ENCODE measurements at places on chromosomes 7 and 10.
A peak's percentile ranks its signal among the peaks of the same experiment; 100 is the strongest.

GRCh38 chr10:78852466-78853240 is 216.1 kb upstream of the ZMIZ1 start:
- peak; percentile 17 for DNase-seq

- DNase-seq, result no peak
These were observed 37.0 kb downstream of the FAM20C start for GRCh38 chr7:229184-229964.

DNA sequence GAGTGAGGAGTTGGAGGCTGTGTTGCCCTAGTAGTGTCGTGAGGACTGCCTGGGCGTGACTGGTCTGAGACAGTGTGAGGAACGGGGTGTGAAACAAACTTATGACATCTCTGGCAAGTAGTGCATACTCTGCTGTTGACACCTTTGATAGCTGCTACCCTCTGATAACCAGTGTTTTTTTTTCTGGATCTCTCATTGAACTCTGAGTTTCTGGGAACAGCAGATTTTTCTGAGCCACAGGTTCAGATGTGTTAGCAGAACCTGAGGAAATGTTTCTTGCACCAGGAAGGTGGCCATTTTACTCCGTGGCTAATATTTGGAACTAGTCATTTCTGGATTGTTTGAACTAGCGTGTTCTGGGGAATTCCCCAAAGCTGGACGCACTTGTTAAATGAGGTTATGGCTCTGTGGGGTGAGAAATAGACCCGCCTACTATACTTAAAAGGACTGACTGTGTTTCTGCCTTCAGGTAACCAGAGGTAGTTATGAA is 52.9 kb downstream of the AUTS2 start:
- DNase-seq, result peak; percentile 5

GRCh38 chr7:157426463-157427301 is 89.9 kb downstream of the DNAJB6 start:
- no peak for DNase-seq

DNA sequence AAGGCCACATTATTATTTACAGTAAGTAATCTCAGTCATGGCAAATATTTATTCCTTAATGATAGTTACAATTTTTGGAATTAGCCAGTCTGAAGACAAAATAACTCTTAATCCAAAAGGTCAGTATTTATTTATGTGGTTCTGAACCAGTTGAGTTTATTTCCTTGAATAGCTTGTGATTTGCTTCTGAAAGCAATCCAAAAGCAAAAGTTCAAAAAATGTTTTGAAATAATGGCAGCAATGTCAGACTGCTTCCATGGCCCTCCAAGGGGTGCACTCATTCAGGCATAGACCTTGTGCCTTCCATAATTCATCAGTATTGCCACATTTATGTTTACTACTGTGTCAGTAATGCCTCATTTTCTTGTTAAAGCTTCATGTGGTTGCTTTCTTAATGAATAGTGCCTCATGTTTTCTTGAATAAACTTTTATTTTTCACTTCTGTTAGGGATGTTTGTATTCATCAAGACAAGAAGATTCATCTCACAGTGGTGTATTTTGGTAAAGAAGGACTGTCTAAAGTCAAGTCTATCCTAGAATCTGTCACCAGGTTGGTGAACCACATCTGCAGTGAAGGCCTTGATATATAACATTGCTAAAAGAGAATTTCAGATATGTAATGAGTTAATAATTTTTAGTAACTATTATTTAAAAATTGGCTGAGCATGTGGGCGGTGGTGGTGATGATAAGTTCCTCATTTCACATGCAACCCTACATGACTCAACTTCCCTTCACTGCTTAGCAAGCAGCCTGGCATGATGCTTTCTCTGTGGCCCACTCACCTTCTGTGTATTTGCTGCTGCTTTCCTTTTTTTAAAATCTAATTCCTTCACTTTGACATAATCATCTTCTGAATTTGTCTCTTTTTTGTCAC is 22.0 kb downstream of the CSGALNACT2 start:
- DNase-seq, result peak; percentile 25

DNA sequence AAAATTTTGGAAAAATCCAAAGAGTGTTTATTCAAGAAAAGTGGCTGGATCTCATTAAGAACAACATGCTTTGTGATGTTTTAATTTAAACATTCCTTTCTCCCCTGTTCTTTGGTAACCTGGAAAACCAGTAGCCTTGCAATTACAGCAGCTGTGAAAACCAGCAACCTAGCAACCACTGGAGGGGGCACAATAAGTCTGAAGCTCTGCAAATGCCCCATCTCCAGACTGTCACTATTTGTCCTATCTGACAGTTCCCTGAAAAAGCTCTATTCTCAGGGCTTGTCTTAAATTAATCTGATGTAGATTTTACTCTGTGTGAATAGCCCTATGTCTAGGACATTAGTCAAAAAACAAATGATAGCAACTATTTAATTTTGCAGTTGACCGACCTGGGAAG is 137.6 kb upstream of the THSD7A start:
- DNase-seq, result no peak

DNA sequence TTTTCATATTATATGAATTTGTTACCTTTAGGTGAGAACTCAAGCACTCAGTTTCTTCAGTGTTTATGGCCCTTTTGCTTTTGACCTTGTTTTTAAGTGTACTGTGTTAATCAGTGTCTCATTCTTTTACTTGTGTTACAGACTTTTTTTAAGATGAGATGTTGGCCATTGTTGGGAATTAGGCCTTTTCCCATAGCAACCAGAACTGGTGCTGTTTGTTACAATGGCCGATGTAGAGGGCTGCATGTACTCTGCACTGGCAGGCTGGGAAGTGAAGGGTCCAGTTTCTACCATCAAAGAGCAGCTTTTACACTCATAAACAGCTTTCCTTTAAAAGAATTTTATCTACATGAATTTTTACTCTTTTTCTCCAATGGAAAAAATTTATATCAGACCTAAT is 65.1 kb downstream of the SHH start:
- DNase-seq, result no peak

GRCh38 chr10:32047881-32048280 is 8.3 kb downstream of the KIF5B start:
- no peak for DNase-seq

DNA sequence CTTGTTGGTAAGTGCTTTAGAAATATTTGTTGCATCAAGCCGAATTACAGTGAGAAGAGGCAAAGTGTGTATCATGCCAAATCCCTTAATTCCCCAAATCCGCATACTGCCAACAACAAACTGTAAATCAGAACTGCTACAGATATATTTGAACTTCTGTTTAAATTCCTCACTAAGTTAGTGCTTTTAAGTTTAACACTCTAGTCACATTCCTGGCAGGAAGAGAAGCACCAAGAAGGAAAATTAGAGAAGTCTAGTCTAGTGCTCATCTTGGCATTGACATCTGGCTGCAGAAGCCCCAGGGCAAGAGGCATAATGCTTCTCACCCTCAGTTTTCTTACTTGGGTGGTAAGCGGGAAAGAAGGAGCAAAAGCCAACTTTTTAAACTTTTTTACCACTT is 343.5 kb downstream of the GPR37 start:
- no peak for DNase-seq

- DNase-seq, result peak; percentile 77
These were observed 3.2 kb downstream of the DNAJB6 start for GRCh38 chr7:157339777-157340677.

DNA sequence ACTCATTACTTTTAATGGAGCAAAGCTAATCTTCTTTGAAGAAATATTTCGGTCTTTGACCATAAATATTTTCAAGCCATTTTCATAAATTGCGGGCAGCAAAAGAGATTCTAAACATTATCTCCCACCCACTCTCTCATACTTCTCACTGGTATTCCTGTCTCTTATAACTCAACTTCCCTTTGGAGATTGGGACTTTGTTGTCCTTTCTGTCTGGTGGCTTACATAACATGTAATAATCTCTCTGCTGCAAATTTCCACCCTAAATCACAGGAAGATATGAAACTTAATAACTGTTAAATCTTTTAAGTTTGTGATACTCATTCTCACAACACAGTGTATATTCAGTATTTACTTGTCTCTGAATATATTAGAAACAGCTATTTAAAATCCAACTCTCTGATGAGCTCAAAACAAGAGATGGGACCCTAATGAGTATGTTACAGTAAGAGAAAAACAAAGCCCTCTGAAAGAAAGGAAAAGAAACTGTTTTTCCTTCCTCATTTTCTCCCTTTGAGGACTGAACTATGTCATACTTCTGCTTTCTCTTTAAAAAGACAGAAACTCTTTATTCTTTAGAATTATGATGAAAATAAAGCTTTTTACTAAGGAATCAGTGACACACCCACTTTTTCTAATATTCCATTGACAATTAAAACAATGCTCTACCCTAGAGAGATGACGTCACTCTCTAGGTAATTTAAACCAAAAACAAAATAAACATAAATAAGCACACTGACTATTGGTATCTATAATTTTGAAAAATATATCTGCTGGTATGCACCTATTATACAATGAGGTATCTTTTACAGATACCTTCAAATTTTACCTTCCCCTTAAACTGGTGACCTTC is 14.7 kb downstream of the CALCR start:
- no peak for DNase-seq

- DNase-seq, result no peak
These were observed 193.9 kb downstream of the SDK1 start for GRCh38 chr7:3494947-3495346.

DNA sequence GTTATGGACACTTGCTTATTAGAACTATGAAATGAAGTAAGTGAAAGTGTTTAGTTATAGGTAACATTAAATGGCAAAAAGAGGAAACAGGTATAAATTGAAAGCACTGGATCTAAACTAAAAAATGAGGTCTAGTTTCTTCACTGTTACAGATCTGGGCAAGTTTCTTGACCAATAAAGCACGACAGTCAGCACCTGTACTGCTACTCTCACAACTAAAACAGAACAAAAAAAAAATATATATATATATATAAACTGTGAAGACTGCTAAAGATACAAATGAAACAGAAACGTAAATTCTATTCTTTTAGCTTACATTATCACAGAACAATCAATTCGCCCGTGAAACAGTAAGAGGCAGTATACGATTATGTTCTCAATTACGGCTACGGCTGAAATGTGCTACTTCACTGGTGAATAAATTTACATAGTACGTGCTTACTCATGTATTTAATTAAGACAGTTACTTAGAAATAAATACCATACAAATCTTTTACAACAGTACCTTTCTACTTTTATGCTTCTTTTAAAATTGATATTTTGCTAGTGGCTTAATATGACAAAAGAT is 4.2 kb downstream of the AHR start:
- peak; percentile 64 for DNase-seq

DNA sequence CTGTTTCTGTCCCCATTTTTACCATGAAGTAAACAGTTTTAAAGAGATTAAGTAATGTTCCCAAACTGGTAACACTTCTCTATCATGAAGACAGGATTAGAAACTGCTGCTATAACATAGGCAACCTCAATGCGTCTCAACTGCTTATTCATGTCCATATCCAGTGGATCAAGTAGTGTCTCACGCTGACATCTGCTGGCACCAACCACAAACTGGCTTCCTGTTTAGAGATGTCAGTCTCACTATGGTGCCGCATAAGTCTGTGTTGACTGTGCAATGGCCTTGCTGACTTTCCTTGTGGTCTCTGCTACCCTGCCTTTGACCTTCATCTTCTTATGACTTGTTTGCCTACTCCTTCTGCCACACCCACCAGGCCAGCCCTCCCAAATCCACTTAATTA is 369.6 kb upstream of the DPP6 start:
- no peak for DNase-seq

DNA sequence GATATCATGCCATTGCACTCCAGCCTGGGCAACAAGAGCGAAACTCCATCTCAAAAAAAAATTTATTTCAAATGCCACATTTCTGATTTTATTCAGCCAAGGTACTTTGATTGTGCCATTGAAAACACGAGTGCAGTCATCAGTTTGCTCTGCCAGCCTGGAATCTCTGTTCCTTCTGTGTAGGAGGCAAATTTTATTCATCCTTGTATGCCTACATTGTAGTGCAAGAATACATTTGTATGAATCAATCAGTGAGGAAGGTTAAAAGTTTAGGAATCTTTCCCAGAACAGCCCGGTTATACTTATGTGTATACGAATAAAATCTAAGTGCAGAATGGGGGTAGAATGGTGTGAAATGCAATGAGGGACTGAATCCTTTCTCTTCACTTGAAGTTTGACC is 886 bp upstream of the TET1 start:
- DNase-seq, result no peak

GRCh38 chr10:24488631-24489030 is 235.1 kb downstream of the ARHGAP21 start:
- no peak for DNase-seq

- DNase-seq, result peak; percentile 71
These were observed 9.0 kb upstream of the ARPC1B start for GRCh38 chr7:99365318-99366141.

DNA sequence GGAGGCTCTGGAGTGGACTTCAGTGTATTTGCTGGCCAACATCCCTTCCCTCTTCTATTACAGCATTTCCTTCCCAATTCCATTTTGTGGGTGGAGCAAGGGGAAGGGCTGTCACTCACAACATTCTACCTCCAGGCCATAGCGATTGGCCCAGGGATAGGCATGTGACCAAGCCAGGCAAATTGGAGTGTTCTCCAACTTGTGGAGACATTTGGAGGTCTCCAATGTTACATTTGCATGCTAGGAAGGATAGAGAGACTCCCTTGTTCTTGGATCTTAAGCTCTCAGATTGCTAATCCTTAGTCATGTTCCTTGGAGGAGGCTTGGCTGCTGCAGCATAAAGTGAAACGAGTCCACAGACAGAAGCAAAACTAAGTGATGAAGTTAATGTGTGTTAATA is 95.6 kb upstream of the KIF5B start:
- no peak for DNase-seq

DNA sequence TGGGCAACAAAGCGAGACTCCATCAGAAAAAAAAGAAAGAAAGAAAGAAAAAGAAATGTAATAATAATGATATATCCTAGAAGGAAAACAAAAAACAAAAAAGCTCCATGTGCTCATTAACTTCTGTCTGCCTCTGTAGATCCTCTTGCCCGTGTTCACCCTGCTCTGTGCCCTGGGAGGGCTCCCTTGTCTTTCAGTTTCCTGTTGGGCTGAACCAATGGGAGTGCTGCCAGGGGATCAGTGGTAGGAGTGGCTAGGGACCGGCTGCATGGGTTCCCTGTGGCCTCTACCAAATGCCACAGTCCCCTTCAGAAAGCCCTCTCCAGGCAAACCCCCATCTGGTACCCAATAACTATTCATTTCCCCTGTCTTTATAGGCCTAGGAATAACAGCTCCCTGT is 51.8 kb upstream of the PARD3 start:
- DNase-seq, result no peak

DNA sequence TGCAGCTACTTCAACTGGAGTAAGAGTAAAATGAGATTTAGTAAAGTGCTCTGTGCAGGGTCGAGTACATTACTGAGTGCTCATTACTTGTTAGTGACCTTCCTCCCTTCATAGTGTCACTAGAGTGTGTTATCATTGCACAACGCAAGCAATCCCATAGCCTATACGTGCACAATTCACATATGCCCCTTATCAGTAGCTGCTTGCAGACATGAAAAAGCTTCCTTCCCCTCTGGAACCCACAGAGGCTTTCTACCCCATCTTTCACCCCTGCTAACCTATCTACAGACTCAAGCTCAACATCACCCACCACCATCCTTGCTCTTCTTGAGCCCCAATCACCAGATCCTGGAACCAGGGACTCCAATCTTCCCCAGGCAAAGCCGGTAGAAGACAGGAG is 59.3 kb downstream of the C7orf25 start:
- no peak for DNase-seq

GRCh38 chr7:28684650-28685241 is 272.4 kb downstream of the CREB5 start:
- no peak for DNase-seq

GRCh38 chr10:63161592-63161991 is 28.5 kb downstream of the NRBF2 start:
- no peak for DNase-seq
